ENCODE measurements at places on chromosomes 1 and 21. TPM values are rescaled to one million over a fixed set of nuclear protein-coding genes. Genes with fewer than 3 reads are reported as not detected.

DNA sequence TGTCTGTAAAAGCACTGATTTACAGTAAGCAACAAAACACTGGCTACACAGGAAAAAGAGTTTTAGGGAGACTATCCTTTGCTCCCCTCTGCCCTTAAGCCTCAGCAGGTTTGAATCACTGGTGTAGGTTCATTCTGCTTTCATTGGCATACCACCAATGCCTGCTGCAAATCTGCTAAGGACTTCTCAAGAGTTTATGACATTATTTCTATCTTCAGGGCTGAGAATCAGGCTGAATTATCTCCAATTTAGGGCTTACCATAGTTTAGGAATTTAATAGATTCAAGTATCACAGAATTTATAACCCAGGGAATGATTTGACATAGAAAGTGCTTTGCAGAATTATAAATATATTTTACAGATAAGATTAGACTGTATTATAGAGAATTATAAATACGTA is 6.7 kb upstream of the ZBTB18 start:
- no peak for DNase-seq

RPTN gene
- total RNA-seq = not detected

NR1I3 gene
- not detected for total RNA-seq

KISS1 gene
- not detected for total RNA-seq

DNA sequence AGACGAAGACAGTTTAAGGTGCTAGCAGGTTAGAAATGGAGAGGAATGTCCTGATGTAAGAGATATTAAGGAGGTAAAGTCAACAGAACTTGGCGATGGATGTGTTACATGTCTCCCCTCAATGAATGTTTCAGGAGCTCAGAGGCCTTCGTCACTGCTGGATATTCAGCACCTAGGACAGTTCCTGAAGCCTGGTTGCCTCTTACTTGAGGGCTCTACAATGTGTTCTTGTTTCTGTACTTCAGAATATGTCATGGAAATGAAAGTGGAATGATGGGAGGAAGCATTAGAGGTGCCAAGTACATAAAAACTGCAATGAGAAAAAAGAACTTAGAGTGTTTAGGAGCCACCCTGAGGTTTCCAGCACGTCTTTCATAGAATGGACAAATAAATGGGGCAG is 17.7 kb downstream of the TNR start:
- no peak for DNase-seq

- DNase-seq = no peak
Measured at GRCh38 chr1:177629526-177629925, 340.3 kb downstream of the SEC16B start.

DNA sequence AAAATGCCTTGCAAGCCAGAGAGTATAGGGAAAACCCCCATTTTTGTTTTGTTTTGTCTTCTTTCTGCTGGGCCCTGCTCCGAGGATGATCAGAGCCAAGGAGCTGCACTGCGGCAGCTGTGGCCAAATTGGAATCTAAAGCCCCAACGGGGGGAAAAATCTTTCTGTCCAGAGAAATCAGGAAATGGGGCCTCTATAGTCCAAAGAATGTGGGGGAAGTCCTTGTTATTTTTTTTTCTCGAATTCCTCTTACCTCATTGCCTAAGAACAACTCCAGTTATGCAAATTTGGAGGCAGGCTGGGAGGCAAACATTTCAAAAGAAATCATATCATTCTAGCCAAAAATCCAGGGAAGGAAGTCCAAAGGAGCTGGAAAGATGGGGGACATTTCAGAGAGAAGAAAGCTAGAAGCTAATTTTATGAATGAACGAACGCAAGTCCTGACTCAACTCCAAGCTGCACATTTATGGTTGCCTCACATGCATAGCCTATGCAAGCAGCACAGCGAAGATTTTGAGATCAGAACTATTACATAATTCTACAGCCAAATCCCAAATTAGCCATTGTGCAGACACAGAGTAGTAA is 263.2 kb downstream of the KCTD3 start:
- no peak for DNase-seq

DNA sequence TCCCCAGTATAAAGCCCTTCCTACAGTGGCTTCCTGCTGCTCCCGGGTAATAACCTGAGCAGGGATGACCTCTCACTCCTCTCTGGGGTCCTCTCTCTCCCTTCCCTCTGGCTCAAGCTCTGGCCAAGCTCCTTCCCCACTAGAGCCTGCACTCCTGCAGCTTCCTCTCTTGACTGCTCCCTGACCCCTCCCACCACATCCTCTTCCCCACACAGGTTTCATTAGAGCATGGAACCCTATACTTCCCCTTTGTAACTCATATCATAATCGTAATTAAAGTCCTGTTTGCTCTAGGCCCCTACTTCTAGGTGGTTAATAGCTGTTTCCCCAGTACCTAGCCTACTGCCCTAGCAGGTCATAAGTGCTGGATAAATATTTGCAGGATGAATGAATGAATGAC is 146.2 kb downstream of the C1orf21 start:
- no peak for DNase-seq

NUP210L gene
- 0.41 TPM for total RNA-seq

IL23R gene
- not detected for total RNA-seq

RAB3B gene
- 7.7 TPM for total RNA-seq

GRCh38 chr1:19067182-19067911 is 110.9 kb upstream of the IFFO2 start:
- no peak for DNase-seq

DNA sequence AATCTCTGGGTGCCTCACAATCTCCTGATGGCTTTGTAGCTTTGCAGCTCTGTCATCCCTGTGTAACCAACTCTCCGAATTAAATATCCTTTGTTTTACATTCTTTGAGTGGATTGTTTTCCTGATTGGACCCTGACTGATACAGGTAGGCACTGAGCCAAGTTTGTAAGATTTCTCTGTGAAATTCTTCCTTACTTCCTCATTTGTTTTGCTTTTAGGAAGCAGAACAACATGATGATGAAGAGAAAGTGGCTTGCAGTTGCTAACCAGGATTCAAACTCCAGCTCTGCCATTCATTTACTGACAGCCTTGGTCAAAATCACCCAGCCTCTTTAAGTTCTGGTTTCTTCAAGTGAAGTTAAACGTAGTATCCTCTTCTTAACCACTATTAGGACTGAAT is 452.3 kb downstream of the OMA1 start:
- no peak for DNase-seq

RHEX gene
- total RNA-seq = 0.41 TPM

- no peak for DNase-seq
Measured at GRCh38 chr1:206658981-206659273, 23.6 kb downstream of the DYRK3 start.

DNA sequence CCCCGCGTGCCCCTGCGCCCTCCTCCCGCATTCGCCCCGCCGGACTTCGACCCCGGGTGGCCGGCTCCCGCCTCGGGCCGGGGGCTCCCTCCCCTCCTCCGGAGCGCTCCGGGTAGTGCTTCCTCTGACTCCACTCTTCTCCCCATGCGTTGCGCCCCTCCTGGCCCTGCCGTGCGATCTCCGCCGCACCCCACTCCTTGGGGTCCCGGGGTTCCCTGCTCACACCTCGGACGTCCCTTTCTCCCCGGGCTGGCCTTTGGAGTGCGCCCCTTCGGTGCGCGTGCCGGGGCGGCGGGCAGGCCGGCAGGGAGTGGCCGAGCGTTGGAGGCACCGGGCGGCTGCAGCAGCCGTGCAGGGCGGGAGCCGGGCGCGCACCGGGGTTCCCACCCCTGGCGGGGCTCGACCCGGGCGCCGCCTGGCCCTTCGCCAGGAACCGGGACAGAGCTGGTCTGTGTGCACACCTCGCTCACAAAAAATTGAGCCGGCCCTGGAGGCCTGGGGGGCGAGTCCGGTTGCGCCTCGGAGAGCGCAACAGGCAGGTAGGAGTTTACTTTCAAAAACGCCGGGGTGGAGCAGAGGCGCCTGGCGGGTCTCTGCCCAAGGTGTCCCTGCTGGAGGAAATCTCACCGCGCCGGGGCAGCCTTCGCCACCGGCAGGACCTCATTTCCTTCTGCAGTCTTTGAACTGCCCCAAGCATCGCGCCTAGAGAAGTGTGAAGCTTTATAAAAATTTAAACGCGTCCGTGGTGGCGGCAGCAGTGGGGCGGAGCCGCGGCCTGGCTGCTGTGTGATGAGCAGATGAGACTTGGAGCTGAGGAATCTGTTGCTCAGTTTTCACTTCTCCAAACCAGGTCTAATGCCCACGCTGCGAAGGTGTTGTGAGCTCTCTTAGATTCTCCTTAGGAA is 650 bp downstream of the VANGL1 start:
- DNase-seq = peak; percentile 39

AK2 gene
- 23.2 TPM for total RNA-seq

Data from frontal cortex (tissue), 4 donors.